ENCODE measurements at places on chromosomes 7 and 10.

DNA sequence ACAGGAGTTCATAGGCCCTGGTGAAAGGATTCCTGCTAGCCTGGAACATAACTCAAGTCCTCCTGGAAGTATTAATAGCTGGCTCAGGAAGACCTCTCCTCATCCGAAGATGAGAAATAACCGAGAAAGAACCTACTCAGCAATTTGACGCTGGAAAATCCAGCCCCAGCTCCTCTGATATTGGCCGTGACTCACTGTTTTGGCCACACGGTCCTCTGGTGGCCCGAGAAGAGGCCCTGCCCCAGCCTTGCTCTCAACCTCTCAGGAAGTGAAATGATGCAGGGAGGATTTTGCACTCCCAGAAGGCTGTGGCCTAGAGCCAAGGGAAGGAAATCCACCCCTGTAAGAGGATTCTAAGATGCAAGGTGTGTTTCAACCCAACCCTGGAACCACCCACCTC, 121.6 kb downstream of the MTPAP start:
- DNase-seq: no peak

DNA sequence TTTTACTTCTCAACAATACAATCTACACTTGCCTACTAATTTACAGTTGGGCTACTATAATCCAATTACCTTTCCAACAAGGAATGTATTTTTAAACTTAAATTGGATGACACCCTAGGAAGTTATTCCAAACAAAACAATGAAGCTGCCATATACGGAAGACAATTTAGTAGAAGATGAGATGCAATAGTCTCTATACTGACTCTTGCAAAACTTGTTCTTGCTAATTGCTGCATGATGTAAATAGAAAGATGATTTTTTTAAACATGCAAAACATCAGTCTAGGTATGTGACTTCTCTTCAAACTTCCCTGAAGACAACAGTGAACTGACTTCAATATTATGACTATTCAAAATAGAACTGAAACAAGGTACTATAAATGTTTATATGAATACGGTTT, 17.6 kb downstream of the NT5C3A start:
- no peak for DNase-seq

- DNase-seq: no peak
These were observed 7.8 kb upstream of the MMP21 start for GRCh38 chr10:125783408-125783807.

DNA sequence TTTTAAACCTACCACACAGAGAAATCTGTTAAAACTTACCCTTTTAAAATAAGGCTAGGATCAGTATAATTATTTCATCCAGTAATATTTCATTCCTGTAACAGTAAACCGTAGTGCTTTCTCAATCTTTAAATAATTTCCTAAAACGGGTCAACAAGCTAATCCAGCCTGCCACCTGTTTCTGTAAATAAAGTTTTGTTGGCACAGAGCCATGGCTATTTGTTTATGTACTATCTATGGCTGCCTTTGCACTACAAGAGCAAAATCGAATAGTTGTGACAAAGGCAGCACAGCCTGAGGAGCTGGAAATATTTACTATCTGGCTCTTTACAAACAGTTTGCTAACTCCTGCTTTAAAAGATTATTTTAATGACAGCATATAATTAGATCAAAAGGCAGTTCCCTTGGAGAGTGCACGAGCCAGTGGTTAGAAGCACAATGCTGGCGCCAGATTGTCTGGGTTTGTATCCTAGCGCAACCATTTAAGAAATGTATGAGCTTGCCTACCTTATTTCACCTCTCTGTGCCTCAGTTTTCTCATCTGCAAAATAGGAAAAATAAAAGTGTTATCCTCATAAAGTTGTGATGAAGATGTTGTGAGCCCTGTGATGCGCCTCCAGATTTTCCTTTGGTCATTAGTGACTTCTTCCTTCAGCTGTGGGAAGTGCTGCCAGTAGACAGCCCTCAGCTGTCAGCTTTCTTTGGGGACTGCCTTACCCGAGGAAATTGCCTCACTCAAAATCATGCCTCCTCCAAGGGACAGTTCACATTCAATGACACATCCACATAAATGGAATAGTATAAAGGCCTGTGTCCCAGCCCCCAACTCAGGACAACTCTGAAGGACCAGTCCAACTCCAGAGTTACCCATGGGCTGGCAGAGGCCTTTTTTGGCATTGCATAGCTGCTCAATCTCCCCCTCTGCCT, 11.8 kb upstream of the MIOS start:
- no peak for DNase-seq

GRCh38 chr10:118827466-118828155, 72.8 kb upstream of the CACUL1 start:
- DNase-seq: no peak

- DNase-seq: no peak
These were observed 31.0 kb upstream of the ARID5B start for GRCh38 chr10:61870526-61870895.

Data from CD4-positive, CD25-positive, alpha-beta regulatory T cell (primary cell).